ENCODE measurements at places on chromosomes 7 and 10.

GRCh38 chr10:21508706-21509331 lies 16.7 kb downstream of the SKIDA1 start:
- no peak for DNase-seq

GRCh38 chr10:29317027-29317420 lies 28.2 kb downstream of the LYZL1 start:
- DNase-seq, result no peak

GRCh38 chr10:98446661-98447221 lies at the start of gene HPS1:
HPS1 (minus strand) TSS chr10:98446935; CDS start chr10:98443240, 3,695 bp downstream.
- peak; percentile 64 for DNase-seq

DNA sequence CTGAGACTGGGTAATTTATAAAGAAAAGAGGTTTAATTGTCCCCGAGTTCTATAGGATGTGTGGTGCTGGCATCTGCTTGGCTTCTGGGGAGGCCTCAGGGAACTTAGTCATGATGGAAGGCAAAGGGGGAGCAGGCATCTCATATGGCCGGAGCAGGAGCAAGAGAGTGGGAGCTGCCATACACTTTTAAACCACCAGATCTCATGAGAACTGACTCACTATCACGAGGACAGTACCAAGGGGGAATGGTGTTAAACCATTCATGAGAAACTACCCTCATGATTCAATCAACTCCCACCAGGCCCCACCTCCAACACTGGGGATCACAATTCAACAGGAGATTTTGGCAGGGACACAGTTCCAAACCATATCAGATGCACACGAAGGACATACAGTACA lies 199.9 kb upstream of the DPP6 start:
- DNase-seq, result no peak

GRCh38 chr7:155375337-155376277 lies 77.9 kb downstream of the INSIG1 start:
- DNase-seq, result no peak

- no peak for DNase-seq
These were observed 389.6 kb upstream of the PODXL start for GRCh38 chr7:131945957-131946544.

- no peak for DNase-seq
These were observed 126.4 kb upstream of the CCDC6 start for GRCh38 chr10:60032723-60033122.

- DNase-seq, result no peak
These were observed 445.6 kb downstream of the GFRA1 start for GRCh38 chr10:115827231-115828009.

GRCh38 chr7:151876899-151877777 lies at the start of gene PRKAG2:
PRKAG2 (minus strand) TSS chr7:151877115; CDS start chr7:151876620, 495 bp downstream.
- peak; percentile 45 for DNase-seq

DNA sequence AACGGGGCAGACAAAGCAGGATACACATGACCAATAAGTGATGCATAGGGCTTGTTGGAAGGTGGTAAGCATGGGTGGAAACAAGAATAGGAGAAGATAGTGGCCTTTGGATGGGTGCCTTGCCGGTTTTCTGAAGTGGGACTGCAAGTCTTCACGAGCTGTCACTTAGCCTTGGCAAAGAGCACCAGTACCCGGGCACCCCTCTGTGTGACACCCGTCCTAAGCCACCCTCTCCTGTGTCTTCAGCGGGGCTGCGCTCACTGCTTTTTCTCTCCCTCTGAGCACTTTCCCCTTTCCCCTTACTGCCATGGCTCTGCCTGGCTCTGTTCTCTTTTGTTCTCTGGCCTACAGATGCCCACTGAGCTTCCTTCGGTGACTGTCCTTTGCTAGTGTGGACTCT lies 399.7 kb upstream of the MKI67 start:
- DNase-seq, result no peak

DNA sequence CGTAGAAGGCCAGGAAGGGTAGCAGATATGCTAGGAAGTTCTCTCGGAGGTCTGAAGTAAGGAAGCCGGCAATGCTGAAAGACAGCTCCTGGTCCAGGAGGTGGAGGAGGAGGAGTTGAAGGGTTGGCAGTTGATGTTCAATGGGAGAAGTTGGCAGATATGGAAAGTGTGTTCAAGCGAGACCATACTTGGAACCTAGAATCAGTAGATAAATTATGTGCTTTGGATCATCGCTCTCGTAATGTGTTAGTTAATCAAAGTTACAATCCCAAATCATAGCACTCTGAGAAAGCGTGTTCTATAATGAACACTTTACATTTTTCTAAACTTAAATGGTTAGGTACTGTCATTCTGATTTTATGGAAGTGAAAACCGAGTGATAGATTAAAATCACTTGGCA lies 152.9 kb downstream of the CELF2 start:
- DNase-seq, result no peak

- DNase-seq, result no peak
These were observed 24.2 kb downstream of the GPER1 start for GRCh38 chr7:1112109-1112508.

- no peak for DNase-seq
These were observed 161.0 kb upstream of the TRIM24 start for GRCh38 chr7:138299066-138299465.

DNA sequence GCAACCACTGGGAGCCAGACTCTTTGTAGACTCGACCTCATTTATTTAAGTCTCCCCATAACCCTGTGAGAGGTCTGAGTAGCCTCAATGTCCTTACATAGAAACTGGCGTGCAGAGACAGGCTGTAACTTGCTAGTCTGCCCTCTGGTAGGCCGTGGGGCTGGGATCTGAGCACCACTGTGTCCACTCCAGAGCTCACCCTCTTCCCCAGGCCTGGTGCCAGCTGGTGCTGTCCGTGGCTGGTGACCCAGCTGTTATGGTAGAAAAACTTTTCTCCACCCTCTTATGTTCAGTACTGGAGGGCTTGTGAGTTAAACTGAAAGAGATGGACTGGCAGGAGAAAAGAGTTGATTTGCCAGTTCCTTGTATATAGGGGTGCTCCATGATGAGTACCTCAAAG lies 41.9 kb downstream of the ADAMTS14 start:
- no peak for DNase-seq

DNA sequence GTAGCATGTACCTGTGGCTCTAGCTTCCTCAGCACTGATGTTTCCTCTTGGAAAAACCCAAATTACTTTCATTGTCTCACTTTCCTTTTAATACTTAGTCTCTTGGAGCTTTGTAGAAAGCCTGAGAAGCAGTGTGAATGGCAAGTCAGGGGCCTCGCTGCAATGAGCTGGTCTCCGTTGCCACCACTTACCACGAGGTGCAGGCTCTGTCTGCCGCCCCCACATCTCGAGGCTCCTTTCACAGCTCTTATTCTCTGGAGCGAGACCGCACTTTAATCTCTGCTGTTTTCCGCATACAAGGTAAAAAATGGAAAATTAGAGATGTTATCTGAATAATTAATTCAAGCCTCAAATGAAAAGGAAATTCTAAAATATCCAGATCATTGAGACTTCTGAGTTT lies 186.2 kb downstream of the HECW1 start:
- DNase-seq, result no peak

DNA sequence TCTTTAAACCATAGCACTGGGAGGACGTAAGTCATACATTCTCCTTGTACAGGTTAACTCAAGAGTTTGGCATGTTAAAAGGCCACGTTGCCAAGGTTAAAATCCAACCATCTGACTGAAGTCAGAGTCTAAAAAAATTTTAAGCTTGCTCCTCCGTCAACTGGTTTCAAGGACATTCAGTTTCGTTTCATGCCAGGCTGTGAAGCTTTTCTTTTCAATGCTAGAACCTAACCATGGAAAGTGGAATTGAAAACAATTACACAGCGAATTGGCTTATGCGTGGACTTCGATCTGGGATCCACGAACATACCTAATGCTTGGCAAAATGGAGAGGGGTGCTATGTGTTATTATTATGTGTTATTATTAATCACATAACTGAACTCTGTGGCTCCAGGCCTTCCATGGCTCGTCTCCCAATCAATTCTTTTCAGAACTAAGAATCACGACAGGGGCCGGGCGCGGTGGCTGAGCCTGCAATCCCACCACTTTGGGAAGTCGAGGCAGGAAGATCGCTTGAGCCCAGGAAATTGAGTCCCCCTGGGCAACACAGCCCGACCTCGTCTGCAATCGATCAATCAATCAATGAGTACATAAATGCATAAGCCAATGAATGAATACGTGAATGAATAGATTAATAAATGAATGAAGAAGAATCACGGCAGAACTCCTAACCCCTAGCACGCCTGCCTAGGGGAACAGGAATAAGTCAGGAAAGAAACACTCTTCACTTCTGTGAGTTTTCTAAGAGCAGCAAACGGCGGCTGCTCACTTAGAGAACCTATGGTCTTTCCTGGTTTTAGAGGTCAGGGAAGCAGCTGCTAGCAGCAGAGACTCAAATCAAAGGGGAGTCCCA lies 733 bp upstream of the ARL5B start:
- peak; percentile 12 for DNase-seq

- DNase-seq, result no peak
These were observed 2.5 kb upstream of the BUB3 start for GRCh38 chr10:123151737-123152135.

Data from renal pelvis (tissue), 12 donors.